Left ventricle myocardium inferior (tissue), 1 donor: ENCODE measurements at places on chromosomes 2 and 18.
A peak's percentile ranks its signal among the peaks of the same experiment; 100 is the strongest.

DNA sequence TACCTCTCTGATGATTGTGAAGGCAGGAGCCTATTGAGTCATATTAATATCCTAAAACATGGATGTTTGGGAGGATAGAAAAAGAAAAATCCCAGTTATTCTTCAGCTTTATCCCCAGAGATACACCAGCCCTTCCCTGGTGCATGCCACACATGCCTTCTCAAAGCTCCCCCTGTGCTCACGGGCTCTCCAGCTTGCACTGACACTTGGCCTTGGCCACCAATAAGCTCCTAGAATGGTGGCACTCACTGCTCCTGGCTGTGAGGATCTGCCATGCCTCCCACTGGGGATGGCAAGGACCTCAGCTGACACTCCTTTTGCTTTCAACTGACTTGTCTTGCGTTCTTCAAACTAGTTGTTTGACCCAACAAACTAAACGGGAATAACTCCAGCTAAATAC lies 15.9 kb downstream of the SLC14A1 start:
- DNase-seq: no peak

- no peak for DNase-seq
These were observed 353.9 kb upstream of the SPHKAP start for GRCh38 chr2:228535396-228535795.

GRCh38 chr2:235739704-235740415 lies 246.0 kb downstream of the AGAP1 start:
- DNase-seq: no peak

DNA sequence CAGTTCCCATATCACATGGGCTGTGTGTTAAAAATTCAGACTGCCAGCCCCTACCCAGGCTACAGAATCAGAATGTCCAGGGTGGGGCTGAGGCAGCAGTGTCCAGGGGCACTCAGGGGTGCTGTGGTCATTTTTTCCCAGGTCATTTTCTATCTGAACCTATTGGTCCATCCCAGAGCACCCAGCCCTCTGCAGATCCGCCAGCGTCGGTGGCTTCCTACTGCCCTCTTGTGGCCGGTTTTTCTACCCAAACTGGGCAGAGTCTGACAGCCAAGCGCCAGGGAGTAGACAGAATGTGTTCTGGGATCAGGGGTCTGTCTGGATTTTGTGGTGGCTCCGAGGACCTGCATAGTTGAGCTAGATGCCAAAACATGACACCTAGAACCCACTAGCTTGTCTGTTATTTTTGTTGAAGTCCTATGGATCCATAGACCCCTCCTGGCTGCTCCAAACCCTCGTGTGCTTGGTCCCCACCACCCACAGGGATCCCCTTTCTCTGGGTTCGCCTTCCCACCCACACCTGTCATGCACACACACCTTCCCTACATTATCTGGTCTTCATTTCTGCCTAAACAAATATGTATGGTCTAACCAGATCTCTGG lies 34.1 kb upstream of the RMDN2 start:
- DNase-seq: peak; percentile 65

DNA sequence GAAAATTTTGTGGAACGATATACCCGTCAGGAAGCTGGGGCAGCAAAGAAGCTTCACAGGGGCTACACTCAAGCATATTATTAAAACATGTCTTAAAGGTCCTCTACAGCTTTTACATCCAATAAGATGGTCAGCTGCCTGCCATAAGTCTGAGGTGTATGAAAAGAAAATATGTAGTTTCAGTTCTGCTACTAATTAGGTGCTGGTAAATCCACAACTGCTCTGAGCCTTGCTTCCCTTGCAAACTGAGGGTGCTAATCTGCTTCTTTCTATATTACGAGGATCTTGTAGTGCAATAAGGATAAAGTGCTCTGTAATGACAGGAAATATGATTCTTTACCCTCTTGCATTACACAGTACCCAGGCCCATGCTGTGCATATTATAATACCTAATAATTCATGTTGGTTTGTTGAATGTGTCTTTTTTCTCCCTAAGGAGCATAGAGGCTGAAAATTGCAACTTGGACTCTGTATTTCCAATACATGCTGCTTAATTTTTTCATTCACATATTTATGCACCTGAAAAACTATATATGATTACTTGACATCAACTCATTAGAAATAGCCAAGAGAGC lies 14.5 kb upstream of the SLC8A1 start:
- no peak for DNase-seq

DNA sequence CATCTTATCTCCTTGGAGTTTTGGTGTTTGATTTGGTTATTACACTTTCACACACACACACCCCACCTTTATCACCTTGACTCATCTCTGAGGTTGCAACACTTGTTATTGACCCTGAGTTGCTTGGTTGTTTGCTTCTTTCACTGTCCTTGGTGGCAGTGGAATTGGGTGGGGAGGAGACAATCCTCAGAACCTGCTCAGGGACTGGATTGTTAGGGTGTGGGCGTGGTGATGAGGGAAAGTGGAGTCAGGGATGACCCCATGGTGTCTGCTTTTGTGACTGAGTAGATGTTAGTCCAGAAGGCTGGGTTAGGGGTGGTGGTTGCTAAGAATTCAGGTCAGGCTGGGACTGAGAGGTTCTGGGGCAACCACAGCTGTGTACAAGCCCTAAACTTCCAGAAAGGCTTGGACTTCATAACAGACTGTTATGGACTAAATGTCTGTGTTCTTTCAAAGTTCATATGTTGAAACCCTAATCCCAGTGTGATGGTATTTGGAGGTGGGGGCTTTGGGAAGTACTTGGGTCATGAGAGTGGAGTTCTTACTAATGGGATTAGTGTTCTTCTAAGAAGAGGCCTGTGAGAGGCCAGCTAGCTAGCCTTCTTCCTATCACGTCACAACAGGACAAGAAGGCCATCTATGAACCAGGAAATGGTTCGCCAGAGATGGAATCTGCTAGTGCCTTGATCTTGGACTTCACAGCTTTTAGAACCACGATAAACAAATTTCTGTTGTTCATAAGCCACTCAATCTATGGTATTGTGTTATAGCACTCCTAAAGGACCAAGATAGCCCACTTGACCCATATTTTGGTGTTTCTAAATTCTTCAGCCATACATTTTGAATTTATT lies 3.4 kb upstream of the DIS3L2 start:
- no peak for DNase-seq

- no peak for DNase-seq
These were observed 38.5 kb downstream of the ANO7 start for GRCh38 chr2:241226723-241227572.

GRCh38 chr2:6657855-6658254 lies 207.9 kb downstream of the CMPK2 start:
- DNase-seq: no peak

DNA sequence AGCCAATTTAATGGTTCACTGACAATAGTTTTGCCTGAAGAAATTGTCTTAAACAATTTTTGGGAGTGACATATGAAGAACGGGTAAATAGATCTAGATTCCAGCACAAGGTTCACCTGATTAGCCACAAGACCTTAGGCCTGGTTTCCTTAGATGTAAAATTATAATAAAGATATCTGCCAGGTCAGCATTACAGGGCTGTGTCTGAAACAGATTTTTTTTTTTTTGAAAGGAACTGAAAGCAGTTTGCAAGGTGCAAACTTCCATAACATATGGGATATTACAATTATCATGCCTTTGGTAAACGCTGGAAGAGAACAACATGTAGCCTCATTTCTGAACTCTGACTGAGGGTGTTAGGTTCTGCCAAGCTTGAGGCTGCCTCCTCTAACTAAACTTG lies 599.4 kb downstream of the ERBB4 start:
- DNase-seq: no peak

GRCh38 chr2:1717113-1717512 lies 27.2 kb downstream of the PXDN start:
- no peak for DNase-seq

DNA sequence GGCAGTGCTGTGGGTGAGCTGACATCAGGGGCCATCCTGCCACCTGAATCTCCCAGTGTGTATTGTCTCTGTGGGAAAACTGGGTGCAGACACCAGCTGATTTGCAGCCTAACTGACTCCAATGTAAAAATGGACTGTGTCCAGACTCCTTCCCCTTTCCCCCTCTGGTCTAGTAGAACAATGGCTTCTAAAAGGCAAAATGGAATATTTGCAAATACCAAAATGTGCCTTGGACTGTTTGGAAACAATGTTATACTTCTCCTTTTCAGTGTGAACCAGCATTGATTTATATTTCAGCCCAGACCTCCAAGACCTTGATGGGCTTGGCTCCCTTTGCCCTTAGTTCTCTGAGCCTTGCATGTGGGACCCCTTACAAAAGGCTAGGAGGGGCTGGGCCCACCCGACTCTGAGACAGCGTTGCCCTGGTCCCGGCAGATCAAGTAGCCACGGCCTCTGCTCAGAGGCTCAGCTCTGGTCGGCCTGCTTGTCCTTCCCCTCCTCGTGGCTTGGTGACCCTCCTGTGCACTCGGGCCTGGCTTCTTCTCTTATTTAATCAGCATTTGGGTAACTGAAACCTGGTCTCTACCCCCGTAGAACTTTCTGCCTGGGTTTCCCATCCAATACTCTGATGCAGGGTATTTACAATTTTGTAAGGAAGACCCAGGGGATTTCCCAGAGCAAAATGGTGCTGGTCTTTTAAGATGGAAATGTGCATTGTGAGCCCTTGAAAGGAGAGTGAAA lies 18.0 kb upstream of the ACKR3 start:
- DNase-seq: no peak

DNA sequence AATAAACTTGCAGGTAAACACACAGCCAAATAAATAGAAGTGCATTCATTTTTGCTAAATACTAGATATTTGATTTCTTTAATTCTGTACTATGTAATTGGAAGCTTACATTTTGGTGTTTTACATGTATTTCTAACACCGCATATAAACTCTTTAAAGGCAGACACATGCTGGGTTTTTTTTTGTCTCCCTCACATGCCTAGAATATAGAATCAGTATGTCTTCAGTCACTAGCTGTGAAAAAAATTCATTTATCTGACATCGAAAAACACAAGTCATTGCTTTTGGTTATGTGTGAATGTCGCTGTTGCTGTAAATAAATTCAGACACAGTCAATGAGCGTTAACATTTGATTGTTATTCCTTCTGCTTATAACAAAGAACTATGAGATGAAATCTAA lies 1101.0 kb downstream of the DPP10 start:
- DNase-seq: no peak

- no peak for DNase-seq
These were observed 7.7 kb upstream of the GALNT13 start for GRCh38 chr2:153864022-153864421.

DNA sequence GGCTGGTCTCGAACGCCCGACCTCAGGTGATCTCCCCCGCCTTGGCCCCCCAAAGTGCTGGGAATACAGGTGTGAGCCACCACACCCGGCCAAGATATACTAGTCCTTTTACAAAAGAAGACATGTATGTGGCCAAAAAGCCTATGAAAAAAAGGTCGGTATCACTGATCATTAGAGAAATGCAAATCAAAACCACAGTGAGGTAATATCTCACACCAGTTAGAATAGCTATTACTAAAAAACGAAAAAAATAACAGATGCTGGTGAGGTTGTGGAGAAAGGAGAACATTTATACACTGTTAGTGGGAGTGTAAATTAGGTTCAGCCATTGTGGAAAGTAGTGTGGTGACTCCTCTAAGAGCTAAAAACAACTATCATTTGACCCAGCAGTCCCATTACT lies 26.4 kb downstream of the KLHL23 start:
- no peak for DNase-seq

DNA sequence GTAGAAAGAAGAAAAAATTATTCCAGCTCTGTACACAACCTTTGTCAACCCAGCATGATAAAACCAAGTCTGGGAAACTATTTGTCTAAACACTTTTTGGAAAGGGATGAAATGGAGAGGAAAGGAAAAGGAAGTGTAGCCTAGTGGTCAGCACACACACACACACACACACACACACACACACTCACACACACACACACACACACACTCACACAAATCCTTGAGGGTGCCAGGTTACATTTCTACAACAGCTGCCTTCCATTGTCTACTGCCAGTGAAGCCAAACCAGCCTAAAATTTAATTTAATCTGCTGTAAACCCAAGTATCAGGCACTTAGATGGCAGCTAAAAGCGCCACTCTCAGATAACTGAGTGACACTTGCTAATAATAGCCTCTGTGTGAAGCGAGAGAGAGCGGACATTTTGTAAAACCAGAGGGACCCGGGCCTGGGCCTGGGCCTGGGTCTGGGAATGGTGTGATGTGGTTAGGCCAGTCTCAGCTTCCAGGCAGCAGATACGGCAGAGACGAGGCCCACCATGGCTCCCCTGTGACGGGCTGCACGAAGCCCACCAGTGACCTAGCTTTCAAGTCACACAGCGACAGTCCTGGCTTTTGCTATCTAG lies 32.4 kb downstream of the BCL11A start:
- DNase-seq: no peak
